ENCODE measurements at places on chromosomes 3 and 15. TPM values are rescaled to one million over a fixed set of nuclear protein-coding genes. Genes with fewer than 3 reads are reported as not detected.
A peak's percentile ranks its signal among the peaks of the same experiment; 100 is the strongest.

Gene CAMKV
- total RNA-seq, result not detected

Gene ABHD6
- 4.5 TPM for total RNA-seq

Gene ROBO2
- total RNA-seq, result not detected

Gene PPM1L
- total RNA-seq, result 5.9 TPM

Gene RBP2
- not detected for total RNA-seq

Gene CCDC54
- not detected for total RNA-seq

Gene EPHA6
- total RNA-seq, result not detected

Gene SEC62
- total RNA-seq, result 53.7 TPM

Gene CHRD
- total RNA-seq, result not detected

Gene TNNC1
- 2.3 TPM for total RNA-seq

Gene HYKK
- total RNA-seq, result 2.7 TPM

GRCh38 chr3:10328460-10329071 lies 7.7 kb upstream of the SEC13 start:
- no peak for DNase-seq
- H3K4me1 ChIP-seq, result no peaks in the 10 kb centered on the region
- H3K27ac ChIP-seq, result no peak overlapping the region
- H3K27me3 ChIP-seq, result peaks cover 45% of the 10 kb centered on the region

GRCh38 chr15:59917504-59918157 lies 86.5 kb upstream of the FOXB1 start:
- no peaks in the 10 kb centered on the region for H3K36me3 ChIP-seq
- no peak overlapping the region for H3K4me3 ChIP-seq

- peaks cover 2% of the 10 kb centered on the region for H3K27me3 ChIP-seq
- H3K36me3 ChIP-seq, result no peaks in the 10 kb centered on the region
- peaks cover 17% of the 10 kb centered on the region for H3K4me1 ChIP-seq
- H3K4me3 ChIP-seq, result peak overlapping the region; percentile 22
- peak; percentile 27 for DNase-seq
These were observed 28.8 kb downstream of the CYP8B1 start for GRCh38 chr3:42846685-42847522.

GRCh38 chr3:179956416-179956830 lies 80.3 kb downstream of the PEX5L start:
- peaks cover 17% of the 10 kb centered on the region for H3K27me3 ChIP-seq
- H3K27ac ChIP-seq, result peak overlapping the region; percentile 40
- peak; percentile 75 for DNase-seq
- H3K36me3 ChIP-seq, result peaks cover 11% of the 10 kb centered on the region
- H3K4me1 ChIP-seq, result peaks cover 52% of the 10 kb centered on the region

GRCh38 chr3:135268941-135269532 lies 474.0 kb downstream of the EPHB1 start:
- H3K27ac ChIP-seq, result no peak overlapping the region
- no peaks in the 10 kb centered on the region for H3K4me1 ChIP-seq
- no peaks in the 10 kb centered on the region for H3K27me3 ChIP-seq
- H3K4me3 ChIP-seq, result no peak overlapping the region
- DNase-seq, result no peak

GRCh38 chr3:107241217-107241616 lies 136.0 kb upstream of the CCDC54 start:
- H3K27ac ChIP-seq, result no peak overlapping the region
- H3K27me3 ChIP-seq, result peaks cover 4% of the 10 kb centered on the region
- H3K4me3 ChIP-seq, result peak overlapping the region; percentile 80
- H3K4me1 ChIP-seq, result peaks cover 16% of the 10 kb centered on the region
- DNase-seq, result peak; percentile 17

DNA sequence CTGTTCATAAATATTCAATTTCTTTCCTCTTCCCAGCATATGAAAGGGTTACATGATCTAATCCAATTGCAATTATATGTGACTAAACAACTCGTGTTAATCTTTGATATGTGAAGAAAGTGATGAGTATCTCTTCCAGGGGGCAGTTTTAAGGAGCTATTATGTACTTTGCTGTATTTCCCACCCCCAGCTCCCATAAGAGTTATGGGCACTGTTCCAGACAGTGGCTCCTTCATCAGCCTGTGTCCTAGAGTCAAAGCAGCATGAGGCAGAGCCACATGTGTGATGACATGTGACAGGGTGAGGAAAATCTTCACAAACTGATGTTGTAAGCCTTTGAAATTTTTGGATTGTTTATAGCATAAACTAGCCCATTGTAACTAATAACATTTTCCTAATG lies 315.4 kb downstream of the DIPK2A start:
- no peaks in the 10 kb centered on the region for H3K4me1 ChIP-seq
- no peak for DNase-seq
- H3K27me3 ChIP-seq, result no peaks in the 10 kb centered on the region

DNA sequence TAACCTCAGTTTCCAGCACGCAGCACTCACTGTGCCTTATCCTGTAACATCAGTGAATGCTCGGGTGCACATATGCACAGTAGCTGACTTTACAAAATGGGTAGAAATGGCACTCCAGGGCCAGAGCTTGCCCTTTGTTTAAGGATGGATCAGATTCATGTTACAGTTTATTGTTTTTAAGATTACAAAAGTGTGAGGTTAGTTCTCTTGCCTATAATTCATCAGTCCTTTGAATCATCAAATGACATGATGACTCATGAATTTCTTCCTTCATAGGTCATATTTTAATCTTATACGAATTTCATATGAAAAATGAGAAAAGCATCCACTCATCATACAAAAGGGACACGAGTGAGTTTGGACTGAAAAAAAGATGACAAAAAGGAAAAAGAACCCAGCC lies 545.3 kb downstream of the GBE1 start:
- no peak for DNase-seq
- no peak overlapping the region for H3K27ac ChIP-seq
- H3K36me3 ChIP-seq, result no peaks in the 10 kb centered on the region
- H3K4me1 ChIP-seq, result no peaks in the 10 kb centered on the region

- H3K27me3 ChIP-seq, result no peaks in the 10 kb centered on the region
- no peak overlapping the region for H3K4me3 ChIP-seq
- H3K36me3 ChIP-seq, result no peaks in the 10 kb centered on the region
- no peaks in the 10 kb centered on the region for H3K4me1 ChIP-seq
These were observed 1063.1 kb downstream of the NTRK3 start for GRCh38 chr15:87193481-87193880.

GRCh38 chr3:13768453-13768852 lies 111.4 kb downstream of the WNT7A start:
- no peaks in the 10 kb centered on the region for H3K27me3 ChIP-seq
- H3K36me3 ChIP-seq, result no peaks in the 10 kb centered on the region
- DNase-seq, result no peak
- H3K4me3 ChIP-seq, result no peak overlapping the region

- no peaks in the 10 kb centered on the region for H3K36me3 ChIP-seq
- peaks cover 19% of the 10 kb centered on the region for H3K27me3 ChIP-seq
- no peaks in the 10 kb centered on the region for H3K4me1 ChIP-seq
- no peak overlapping the region for H3K27ac ChIP-seq
- no peak for DNase-seq
These were observed 41.0 kb upstream of the PRICKLE2 start for GRCh38 chr3:64266065-64266931.

- H3K4me3 ChIP-seq, result no peak overlapping the region
- H3K27ac ChIP-seq, result no peak overlapping the region
- no peaks in the 10 kb centered on the region for H3K36me3 ChIP-seq
- peaks cover 7% of the 10 kb centered on the region for H3K27me3 ChIP-seq
- H3K4me1 ChIP-seq, result peaks cover 9% of the 10 kb centered on the region
- no peak for DNase-seq
These were observed 6.7 kb upstream of the TMC3 start for GRCh38 chr15:81380668-81381067.

GRCh38 chr15:51030649-51031316 lies 63.9 kb downstream of the TNFAIP8L3 start:
- no peaks in the 10 kb centered on the region for H3K4me1 ChIP-seq
- H3K27ac ChIP-seq, result no peak overlapping the region
- no peaks in the 10 kb centered on the region for H3K36me3 ChIP-seq
- no peak overlapping the region for H3K4me3 ChIP-seq
- DNase-seq, result no peak

DNA sequence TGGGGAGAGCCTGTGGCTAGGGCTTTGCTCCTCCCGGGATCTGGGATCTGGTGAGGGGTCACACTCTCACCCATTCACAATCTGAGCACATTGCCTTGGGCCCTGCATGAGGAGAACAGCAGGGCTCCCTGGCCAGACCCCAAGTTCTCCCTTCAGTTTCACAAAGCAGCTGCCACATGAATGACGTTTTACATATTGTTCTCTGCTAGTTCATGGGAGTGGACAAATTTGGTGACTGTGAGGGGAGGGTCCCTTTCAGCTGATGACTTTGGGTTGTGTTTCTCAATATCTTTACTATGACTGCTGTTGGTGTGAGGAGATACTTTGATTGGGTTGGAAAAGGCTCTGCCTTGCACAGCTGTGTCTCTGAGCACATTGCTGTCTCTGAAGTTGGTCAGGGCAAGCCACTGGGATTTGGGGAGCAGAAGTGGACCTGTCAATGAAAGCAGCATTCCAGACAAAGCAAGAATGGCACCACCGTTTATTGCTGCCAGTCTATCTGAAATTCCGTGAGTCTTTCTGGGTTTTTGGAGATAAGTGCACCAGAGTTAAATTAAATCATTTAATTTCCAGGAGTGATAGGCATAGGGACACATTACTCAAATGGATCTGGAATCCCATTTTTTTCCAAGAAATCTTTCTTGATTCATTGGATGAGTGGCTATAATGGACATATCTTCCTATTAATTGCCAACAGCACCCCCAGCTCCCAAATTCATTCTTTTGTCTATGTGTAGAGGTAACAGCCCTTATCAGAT lies 10.3 kb downstream of the TIMP4 start:
- H3K27ac ChIP-seq, result no peak overlapping the region
- H3K27me3 ChIP-seq, result peaks cover 17% of the 10 kb centered on the region
- no peaks in the 10 kb centered on the region for H3K4me1 ChIP-seq
- no peak overlapping the region for H3K4me3 ChIP-seq
- H3K36me3 ChIP-seq, result no peaks in the 10 kb centered on the region
- no peak for DNase-seq

GRCh38 chr15:58546066-58546591 lies 114.3 kb downstream of the LIPC start:
- H3K27ac ChIP-seq, result peak overlapping the region; percentile 97
- H3K36me3 ChIP-seq, result no peaks in the 10 kb centered on the region
- H3K27me3 ChIP-seq, result no peaks in the 10 kb centered on the region

DNA sequence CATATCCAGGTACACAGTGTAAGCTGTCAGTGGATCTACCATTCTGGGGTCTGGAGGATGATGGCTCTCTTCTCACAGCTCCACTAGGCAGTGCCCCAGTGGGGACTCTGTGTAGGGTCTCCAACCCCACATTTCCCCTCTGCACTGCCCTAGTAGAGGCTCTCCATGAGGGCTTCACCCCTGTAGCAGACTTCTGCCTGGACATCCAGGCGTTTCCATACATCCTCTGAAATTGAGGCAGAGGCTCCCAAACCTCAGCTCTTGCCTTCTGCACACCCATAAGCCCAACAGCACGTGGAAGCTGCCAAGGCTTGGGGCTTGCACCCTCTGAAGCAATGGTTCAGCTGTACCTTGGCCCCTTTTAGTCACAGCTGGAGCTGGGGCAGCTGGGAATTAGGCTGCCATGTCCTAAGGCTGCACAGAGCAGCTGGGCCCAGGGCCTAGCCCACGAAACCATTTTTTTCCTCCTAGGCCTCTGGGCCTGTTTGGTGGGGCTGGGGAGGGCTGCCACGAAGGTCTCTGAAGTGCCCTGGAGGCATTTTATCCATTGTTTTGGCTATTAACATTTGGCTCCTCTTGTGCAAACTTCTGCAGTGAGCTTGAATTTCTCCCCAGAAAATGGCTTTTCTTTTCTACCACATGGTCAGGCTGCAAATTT lies 65.5 kb upstream of the FILIP1L start:
- no peak overlapping the region for H3K27ac ChIP-seq
- H3K4me1 ChIP-seq, result no peaks in the 10 kb centered on the region
- no peaks in the 10 kb centered on the region for H3K27me3 ChIP-seq
- no peak for DNase-seq
- H3K4me3 ChIP-seq, result no peak overlapping the region
- H3K36me3 ChIP-seq, result peaks cover 41% of the 10 kb centered on the region

DNA sequence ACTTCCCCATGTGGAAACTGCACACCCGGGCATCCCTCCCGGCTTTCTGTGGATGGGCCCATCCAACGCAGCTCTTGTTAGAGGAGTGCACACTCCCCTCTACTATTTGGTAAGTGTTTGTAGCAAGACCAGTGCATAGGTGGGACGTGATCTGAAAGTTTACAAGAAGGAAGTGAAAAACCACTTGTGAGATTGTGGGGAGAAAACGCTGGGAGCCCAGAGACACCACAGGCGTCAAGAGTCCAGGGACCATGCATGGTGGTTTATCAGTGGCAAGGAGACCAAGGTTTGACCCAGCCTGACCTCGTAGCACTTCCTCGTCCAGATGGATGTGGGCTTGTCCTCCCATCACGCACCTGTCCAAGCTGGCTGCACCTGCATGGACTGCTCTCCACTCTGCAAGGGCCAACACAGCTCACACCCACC lies 51.6 kb downstream of the ATP10A start:
- H3K4me3 ChIP-seq, result peak overlapping the region; percentile 8
- H3K27ac ChIP-seq, result peak overlapping the region; percentile 48

DNA sequence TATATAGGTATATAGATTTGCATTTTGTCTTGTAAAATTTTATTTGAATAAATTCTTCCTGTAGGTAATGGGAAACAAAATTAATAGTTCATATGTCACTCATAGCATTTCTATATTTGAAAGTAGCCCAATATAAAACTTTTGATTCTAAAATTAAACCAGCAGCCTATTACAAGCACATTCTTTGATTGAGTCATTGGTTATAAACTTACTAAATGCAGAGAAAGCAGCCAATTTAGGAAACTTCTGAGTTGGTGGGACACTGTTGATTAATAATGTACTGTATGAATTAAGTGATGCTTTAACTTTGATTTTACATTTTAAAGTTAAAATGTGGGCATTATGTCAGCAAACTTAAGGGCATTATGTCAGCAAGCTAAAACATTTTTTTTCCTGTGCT lies 34.5 kb downstream of the NR1D2 start:
- H3K27ac ChIP-seq, result no peak overlapping the region
- no peaks in the 10 kb centered on the region for H3K27me3 ChIP-seq
- H3K4me3 ChIP-seq, result no peak overlapping the region
- no peaks in the 10 kb centered on the region for H3K36me3 ChIP-seq
- H3K4me1 ChIP-seq, result no peaks in the 10 kb centered on the region
- DNase-seq, result no peak

DNA sequence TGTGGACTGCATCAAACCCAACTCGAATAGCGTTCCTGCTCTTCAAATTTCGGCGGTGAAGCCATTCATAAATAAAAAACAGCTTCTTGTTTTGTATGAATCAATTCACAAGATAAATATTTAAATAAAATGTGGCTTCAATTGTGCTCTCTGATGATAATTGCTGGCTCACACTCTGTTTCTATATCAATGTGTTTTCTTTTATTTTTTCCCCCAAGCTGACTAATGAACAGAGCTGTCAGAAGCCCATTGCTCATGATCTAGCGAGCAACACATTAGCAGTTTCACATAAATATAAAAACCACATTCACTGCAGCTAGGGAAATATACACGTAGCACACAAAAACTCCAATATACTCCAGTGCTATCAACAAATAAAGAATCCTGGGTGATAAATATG lies 45.0 kb upstream of the FOXP1 start:
- H3K4me3 ChIP-seq, result no peak overlapping the region
- H3K27ac ChIP-seq, result no peak overlapping the region
- H3K27me3 ChIP-seq, result no peaks in the 10 kb centered on the region
- H3K36me3 ChIP-seq, result no peaks in the 10 kb centered on the region
- H3K4me1 ChIP-seq, result no peaks in the 10 kb centered on the region
- no peak for DNase-seq
